ENCODE measurements at places on chromosomes 3 and 15.

DNA sequence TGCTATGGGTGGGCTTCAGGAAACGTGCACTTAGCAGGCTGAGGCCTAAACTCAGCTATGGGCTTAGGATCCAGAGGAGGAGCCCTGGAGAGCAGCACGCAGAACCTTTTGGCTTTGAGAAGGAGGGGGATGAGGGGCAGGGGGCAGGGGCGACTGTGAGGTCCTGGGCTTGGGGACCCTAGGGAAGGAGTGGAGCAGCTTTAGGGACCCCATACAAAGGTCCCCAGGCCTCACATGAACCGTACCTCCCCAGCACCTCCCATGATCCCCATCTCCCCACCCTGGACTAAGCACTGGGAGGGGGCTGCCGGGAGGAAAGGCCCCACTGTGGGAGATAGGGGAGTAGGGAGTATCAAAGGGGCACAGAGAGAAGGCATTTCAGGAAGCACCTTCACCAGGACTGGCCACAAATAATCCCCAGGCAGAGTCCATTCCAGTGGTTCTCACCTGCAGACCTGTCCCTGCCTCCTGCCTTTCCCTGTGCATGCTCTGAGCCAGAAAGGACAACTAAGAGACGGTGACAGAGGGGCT is 62.0 kb upstream of the KLF13 start:
- DNase-seq, result no peak

- no peak for DNase-seq
Measured at GRCh38 chr3:170985304-170985703, 41.2 kb downstream of the SLC2A2 start.

DNA sequence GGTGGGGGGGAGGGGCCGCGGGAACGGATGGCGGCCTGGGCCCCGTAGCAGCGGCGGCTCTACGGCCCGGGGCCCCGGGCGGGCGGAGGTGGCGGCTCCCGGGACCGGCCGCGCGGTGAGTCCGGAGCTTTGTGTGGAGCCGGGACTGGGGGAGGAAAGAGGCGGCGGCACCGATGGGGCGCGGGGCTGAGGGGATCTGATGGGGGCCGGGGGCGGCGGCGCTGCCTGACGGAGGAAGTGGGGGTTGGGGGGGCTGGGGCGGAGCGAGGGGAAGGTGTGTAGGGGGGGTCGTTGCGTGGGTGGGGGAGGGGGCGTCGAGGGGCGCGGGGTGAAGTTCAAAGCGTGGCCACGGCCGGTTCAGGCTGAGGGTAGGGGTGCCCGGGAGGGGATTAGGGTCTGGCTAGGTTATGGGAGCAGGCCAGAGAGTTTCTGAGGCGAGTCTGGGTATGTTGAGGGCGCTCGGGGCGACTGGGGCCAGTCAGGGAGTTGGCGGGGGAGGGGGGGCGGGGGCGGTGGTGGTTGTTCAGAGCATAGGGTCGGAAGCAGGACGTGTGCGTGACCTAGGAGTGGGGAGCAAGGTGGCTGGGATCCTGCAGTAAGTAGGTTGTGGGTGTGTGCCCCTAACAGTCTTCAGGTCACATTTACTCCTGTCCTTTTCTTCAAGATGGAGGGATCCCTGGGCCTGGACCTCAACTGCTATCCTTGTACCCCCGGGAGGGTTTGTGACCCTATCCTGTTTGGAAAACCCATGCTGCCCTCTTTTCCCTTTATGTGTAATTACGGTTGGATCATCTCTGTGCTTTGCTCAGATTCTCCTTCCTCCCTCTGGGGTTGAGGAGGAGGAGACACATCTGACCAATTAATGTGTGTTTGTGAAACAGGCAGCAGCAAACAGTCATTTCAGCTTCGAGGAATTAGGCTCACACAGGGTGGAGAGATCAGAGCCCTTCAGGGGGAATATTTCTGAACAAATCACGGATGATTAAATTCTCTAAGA is 644 bp downstream of the ZNF609 start:
- peak; percentile 34 for DNase-seq

DNA sequence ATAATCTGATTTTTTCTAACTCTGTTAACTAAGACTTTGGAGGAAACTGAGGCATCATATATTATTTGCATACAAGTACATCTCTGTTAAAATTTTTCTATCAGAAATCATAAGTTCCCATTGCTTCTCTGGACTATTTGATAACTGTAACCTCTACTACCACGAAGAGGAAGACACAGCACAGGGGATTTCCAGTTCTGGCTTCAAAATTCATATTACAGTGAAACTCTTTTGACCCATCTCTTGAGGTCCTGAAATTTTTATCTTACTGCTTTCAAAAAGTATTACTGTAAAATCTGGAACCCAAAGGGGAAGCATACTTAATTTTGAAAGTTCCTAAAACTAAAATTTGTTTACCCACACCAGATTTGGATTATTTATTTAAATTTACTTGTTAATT is 4.2 kb downstream of the PLSCR1 start:
- DNase-seq, result no peak

DNA sequence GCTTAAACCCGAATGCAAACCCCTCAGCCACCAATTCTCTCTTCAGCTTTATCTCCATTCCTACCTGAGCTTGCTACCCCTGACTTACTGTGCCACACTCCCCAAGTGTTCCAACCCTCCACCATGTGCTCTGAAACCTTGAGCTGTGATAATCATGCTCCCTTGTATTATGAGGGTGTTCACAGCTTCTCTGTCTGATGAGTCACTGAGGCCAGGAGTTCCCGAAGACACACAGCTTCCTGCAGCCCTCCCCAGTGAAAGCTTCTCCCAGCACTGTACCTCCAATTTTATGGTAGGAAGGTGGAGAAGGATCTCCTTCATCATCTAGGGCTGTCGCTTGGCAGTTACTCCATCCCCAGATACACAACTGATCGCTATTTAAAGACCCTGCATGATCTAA is 24.9 kb downstream of the STAC start:
- no peak for DNase-seq

DNA sequence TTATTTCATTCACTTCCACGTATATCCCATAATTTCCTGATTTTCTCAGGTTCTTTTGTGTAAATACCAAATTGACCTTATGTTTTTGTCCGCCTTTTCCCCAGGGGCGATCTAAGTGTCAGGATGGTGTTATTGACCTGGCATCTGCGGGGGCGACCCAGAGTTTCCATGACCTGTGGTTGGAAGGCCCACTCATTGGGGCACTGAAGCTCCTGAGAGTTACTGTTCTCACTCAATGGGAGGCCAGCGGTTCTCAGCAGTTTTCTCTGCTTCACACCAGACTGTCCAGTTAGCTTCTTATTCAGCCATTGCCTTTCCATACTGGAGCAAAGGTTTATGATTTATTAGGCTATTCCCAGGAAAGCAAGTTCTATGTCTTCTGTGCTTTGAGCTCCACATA is 53.3 kb downstream of the B3GALNT1 start:
- DNase-seq, result no peak

DNA sequence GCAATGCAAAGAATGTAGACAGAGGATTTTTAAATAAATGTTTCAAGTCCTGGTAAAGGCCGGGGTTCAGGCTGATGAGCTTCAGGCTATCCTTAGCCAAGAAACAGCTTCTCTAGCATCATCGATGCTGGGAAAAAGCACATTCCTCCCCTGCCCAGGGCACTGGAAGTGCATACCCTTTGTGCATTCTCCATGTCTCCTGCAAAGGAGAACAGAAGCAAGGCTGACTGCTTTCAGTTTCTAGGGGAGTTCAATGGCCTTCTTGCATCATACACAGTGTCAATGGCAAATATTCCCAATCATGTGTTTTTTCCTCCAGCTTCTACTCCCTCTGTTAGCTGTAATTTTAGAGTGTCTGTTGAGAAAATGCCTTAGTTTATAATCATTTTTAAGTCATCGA is 59.9 kb downstream of the GPR176 start:
- DNase-seq, result no peak

- DNase-seq, result no peak
Measured at GRCh38 chr15:50344006-50344464, 11.0 kb downstream of the GABPB1 start.

DNA sequence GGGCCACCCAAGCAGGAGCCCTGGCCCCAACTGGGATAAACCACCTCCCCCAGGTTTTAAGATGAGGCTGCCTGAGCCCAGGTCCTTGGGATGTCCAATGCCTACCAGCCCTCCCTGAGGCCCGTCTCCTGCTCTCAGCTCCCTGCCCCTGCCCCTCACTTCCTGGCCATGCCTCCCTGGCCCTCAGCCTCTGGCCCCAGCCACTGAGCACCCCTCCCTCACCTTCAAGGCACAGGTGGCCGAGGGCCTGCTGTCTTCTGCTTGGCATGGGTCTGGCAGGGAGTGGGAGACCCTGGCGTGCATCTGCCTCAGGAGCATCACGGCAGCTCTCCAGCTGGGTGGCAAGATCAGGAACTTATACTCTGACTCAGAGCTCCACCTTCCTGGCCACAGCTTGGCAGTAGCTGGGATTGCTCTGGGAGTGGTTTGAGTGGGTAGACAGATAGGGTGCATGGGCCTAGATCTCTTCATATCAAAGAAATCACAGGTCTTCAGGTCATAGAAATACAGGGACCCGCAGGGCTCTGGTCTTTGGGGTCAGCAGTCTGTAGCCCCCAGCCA is at the start of gene PLA2G4E:
Gene PLA2G4E (minus strand): TSS at position 330 of the 561 bp plus-strand sequence. CDS start 12 bp downstream, at position 318.
- DNase-seq, result no peak

GRCh38 chr3:11085093-11085840 is 69.0 kb upstream of the HRH1 start:
- no peak for DNase-seq
